ENCODE measurements at places on chromosomes 5 and 9.

DNA sequence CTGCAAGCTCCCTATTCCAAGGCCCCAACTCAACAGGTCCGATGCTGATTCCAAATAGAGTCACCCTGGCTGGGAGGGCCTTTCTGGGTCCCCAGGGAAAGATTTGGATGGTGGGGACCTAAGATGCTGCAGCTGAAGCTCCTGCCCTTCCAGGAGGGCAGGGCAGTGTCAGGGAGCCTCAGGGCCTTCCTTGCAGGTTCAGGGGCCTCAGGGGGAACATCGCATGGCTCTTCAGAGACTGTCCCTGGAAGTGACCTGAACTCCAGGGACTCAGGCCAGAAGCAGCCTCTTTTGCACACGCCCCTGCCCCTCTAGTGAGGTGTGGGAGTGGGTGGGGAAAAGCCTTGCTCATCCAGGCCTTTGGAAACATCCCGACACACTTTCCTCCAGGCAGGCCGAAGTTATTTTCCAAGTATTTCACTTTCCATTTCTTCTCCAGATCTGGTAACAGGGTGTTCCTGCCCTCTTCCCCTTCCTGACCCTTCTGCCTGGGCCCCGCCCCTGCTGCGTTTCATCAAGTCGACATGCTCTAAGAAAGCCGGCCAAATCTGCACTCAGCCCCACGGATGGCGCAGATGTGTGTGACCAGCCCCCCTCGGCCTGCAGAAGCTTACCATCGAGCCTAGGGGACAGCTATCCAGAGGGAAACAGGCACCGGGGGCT, 159.5 kb downstream of the FGF18 start:
- DNase-seq, result no peak

DNA sequence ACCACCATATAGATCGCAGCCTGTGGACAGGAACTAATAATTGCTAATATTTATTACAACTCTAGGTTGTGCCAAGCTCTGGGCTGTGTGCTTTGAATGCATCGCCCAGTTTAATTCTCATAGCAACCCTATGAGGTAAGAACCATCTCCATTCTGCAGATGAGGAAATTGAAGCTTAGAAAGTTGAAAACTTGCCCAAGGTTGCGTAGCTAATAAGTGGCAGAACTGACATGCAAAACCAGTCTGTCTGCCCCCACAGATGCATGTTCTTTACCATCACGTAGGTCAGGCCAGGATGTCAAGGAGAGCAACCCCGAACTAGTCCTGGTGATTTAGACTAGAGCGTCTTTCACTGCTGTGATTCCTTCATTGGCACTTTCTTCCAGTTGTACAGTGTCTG, 15.6 kb downstream of the WWC1 start:
- no peak for DNase-seq

DNA sequence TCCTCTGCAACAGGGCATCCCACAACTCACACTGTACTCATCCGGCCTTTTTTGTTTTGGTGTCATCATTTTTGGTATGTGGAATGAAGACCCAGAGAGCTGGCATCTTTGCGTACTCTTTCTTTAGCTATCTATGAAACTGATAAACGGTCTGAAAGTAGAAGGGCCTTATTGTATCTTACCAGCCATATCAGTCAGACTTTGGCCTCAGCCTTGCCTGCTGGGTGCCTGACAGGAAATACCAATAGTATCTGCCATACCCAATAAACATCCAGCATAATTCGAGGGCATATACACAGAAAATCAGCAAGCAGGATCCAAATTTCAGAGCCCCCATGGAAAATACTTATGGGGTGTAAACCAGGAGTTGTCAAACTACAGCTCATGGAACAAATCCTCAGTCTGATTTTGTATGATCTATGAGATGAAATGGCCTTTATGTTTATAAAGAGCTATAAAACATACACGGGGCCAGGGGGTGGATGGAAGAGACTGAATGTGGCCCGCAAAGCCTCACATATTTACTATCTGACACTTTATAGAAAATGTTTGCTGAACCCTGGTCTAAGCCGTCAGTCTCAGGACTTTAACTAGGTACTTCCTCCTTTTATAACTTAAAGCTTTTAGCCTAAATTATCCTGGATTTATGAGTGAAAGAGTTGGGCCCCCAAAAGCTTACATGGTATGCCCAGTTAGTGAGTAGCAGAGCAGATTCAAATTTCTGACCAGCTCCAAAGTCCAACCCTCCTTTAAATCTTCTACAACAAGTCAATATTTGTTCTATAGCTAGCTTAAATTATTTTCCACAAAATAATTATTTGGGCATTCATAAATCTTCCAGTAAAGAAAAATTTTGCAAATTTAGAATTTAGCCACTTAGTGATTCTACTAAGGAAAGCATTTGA, 308.0 kb upstream of the PUM3 start:
- no peak for DNase-seq

GRCh38 chr5:162948677-162949076, 488.7 kb upstream of the CCNG1 start:
- no peak for DNase-seq

DNA sequence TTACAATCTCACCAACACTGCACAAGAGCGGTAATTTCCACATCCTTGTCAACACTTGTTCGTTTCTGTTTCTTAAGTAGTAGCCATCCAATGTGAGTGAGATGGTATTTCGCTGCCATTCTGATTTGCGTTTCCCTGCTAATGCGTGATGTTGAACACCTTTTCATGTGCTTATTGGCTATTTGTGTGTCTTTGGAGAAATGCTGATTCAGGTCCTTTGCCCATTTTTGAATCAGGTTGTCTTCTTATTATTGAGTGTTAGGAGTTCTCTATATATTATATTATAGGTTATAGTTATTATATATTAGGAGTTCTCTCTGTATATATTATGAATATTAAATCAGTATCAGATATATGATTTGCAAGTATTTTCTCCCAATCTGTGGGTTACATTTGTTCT, 59.9 kb upstream of the IRX4 start:
- DNase-seq, result no peak

GRCh38 chr5:53405396-53405795, 75.0 kb upstream of the FST start:
- no peak for DNase-seq

GRCh38 chr5:117649821-117650220, 1075.2 kb upstream of the SEMA6A start:
- no peak for DNase-seq

DNA sequence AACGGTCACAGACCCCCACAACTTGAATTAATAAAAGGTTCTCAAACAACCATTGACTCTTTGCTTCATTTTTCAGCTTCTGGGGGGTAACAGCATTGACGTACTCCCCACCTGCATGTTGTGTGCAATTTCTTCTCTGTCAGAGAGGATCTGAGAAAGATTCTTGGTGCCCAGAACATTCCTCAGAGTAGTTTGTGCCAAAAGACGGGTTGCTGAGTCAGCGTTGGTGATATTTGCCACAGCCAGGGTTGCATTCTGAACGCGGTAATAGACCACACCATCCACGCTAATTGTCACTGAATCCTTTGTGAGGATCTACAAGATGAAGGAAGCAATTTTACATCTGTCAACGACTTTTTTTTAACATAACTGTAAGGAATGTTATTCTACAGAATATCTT, 21.0 kb downstream of the STOM start:
- DNase-seq, result no peak

DNA sequence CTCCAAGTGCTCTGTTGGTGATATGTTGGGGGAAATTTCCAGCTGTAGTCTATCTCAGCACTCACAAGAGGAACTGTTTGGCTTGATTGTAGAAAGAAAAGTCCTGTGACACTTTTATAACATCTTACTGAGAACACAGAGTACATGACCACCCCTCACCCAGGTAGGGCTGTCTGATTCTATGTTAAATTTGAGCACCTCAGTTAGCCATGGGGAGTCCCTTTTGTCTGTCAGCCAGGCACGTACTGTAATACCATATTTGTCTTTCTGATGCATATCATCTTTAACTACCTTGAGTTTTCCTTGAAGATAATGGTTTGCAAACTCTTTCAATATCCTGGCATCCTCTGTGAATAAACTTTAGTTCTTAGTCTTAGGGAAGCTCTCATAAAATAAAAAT, 164.5 kb downstream of the IZUMO3 start:
- DNase-seq, result no peak

DNA sequence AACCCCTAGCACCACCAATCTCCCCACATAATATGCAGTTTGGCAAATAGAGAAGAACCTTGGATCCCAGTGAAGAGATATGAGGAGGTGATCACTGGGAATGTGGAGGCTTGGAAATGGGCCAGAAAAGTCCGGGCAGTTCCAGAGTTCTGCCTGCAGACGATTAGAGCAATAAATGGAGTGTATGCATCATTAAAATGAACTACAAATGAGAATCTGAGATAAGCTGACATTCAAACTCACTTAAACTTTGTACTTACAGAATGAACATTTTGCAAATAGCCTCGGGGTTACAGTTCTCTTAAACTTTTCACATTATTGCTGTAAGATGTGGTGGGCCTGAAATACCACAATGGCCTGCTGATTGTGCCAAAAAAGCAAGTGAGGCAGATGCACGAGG, 23.0 kb upstream of the LHFPL2 start:
- DNase-seq, result no peak

- DNase-seq, result no peak
These were observed 153.0 kb downstream of the DENND1A start for GRCh38 chr9:123776708-123777537.

- no peak for DNase-seq
These were observed 254.2 kb upstream of the PANK3 start for GRCh38 chr5:168833383-168833782.

DNA sequence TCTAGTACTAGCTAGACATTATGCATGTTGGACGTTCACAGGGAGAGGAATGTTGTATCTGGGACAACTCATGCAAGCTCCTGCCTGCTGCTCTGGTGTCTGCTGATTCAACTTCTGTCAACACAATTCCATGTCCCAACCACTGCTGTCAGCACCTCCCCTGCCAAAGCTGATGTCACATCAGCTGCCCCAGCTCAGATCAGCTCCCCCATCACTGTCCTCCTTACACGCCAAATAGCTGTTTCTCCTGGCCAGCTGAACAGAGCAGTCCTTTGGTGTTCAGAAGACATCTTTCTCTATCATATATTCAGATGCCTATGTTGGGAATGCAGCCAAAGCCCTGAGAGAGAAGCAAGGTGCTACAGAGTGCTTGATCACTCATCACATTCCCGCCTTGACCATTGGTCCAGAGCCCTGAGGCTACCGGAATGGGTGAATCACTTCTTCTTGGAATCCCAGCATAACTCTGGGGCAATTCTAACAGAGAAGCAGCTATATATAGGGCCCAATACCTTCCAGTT, 223.3 kb downstream of the SEC61B start:
- no peak for DNase-seq

- DNase-seq, result no peak
These were observed 15.6 kb downstream of the RIOK2 start for GRCh38 chr5:97167435-97167834.

DNA sequence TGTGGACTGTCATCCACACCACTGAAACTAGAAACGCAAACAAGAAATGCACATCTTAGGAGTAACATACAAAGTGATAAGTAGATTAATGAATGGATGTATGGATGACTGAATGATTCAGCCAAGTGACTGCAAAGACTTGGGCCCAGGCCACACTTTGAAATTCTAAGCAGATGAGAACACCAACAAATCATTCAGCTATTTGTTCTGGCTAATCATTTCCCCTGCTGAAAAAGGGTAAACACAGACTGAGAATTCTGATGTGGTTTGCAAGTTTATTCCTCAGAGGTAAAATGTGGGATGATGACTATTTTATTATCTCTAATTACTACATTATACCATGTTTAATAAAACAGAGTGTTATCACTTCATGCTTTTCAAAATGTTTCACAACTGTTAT, 163.2 kb upstream of the ADAMTS16 start:
- no peak for DNase-seq

GRCh38 chr9:112112519-112112918, 62.6 kb downstream of the SUSD1 start:
- DNase-seq, result peak; percentile 81

- no peak for DNase-seq
These were observed 216.0 kb upstream of the DAP start for GRCh38 chr5:10977011-10977410.

- DNase-seq, result no peak
These were observed 258.5 kb downstream of the AGTPBP1 start for GRCh38 chr9:85483208-85483607.

DNA sequence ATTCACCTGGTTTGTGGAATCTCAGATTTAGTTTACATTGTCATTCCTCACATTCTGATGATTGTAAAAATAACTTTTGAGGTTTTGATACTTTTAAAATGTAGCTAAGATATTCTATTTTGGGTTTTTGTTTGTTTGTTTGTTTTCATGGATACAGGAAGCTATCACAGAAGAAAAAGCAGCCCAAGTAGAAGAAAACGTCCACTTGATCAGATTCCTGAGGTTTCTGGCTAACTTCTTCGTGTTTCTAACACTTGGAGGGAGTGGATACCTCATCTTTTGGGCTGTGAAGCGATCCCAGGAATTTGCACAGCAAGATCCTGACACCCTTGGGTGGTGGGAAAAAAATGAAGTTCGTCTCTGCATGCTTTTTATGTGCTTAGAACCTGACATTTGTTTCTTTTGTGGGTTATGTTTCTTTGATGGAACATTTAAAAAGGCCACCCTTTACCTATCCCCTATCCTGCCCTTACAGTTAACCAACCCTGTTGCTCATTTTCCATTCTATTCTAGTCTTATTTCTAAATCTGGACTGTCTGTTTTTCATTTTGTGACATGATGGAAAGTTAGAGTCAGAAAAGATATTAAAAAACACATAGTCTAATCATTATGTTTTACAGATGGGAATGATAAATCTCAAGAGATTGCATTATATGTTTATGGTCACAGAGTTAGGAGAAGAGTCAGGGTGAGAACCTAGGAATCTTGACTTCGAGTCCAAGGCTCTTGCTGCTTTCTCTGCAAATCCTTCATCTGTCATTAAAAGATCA, 163.7 kb downstream of the ALDH1A1 start:
- DNase-seq, result no peak

GRCh38 chr5:135979510-135979909, 24.7 kb upstream of the LECT2 start:
- no peak for DNase-seq

GRCh38 chr5:103475629-103476240, 86.9 kb downstream of the NUDT12 start:
- no peak for DNase-seq

- DNase-seq, result no peak
These were observed 14.0 kb upstream of the PDLIM4 start for GRCh38 chr5:132243366-132243977.

GRCh38 chr5:18216016-18216415, 581.8 kb downstream of the TAF11L14 start:
- no peak for DNase-seq

DNA sequence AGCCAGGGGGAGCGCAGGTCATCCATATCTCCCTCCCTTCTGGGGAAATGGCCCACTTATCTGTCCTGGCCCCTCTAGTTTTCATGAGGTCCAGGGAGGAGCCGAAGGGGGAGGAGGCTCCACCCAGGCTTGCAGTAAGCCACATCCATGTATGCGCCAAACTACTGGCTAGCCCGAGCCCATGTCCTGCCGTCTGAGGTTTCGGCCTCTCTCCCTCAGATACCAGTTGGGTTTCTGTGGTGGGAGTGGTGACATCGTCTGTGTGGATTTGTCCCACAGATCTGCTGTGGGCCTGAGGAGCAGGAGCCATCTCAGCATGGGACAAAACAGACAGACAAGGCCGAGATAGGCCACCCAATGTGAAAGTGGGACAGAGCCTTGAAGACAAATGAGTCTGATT, 78.3 kb upstream of the ORM1 start:
- no peak for DNase-seq
